Spinal cord (tissue), 10 donors: ENCODE measurements at places on chromosomes 12 and 14. TPM values are rescaled to one million over a fixed set of nuclear protein-coding genes. Genes with fewer than 3 reads are reported as not detected.
A peak's percentile ranks its signal among the peaks of the same experiment; 100 is the strongest.

The CCDC88C gene
- 22.6 TPM for polyA plus RNA-seq

GRCh38 chr12:112602150-112602549 lies 183.4 kb downstream of the PTPN11 start:
- DNase-seq: peak; percentile 47

GRCh38 chr14:53209370-53209769 lies 56.2 kb upstream of the DDHD1 start:
- no peak for DNase-seq

DNA sequence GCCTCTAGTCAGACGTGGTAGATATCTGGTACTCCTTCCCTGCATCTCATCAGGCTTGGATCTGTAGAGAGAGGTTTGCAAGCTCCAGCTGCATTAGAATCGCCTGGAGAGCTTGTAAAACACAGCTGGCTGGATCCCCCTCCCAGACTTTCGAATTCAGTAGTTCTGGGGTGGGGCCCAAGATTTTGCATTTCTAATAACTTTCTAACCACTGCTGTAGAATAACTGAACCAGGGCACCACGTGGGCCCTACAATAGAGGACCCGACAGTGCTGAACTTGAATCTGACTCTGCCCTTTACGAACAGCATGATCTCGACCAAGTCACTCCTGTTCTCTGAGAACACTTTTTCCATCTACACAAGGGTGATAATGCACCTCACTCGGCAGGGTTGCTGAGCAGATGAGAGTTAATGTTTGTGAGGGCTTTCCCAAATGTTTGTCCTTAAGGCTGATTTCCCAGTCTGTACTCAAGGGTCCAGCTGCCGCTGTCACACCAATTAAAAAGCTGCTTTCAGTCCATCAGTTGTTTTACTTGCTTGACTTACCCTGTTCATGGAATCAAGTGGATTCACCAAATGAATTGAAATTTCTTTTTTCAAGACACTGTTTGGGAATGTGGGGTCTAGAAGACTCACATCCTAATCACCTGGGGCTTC lies 86.6 kb upstream of the SLC24A4 start:
- no peak for DNase-seq

The GLT8D2 gene
- 25.1 TPM for polyA plus RNA-seq

The RASSF9 gene
- polyA plus RNA-seq: 3.0 TPM

GRCh38 chr14:23638414-23639047 lies 2.4 kb downstream of the DHRS2 start:
- DNase-seq: no peak

DNA sequence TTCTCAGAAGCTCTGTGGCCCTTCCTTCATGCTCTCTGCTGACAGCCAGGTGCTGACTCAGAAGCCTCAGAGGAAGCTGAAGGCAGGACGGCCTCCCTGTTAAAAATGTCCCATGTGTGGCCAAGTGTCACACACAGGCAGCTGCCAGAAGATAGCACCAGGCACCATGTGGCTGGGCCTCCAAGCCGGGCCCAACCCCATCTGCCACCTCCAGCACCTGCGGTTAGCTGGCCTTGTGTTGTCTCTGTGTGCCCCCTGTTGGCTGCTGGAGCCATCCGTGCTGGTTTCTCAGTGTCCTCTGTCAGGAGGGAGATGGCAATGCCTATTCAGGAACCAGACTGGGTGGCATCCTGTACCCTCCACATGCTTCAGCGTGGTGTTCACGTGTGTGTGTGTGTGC lies 63.2 kb downstream of the TSPAN11 start:
- peak; percentile 29 for DNase-seq
